ENCODE measurements at places on chromosomes 11 and 22.
A peak's percentile ranks its signal among the peaks of the same experiment; 100 is the strongest.

- DNase-seq = no peak
These were observed 4.3 kb upstream of the NRIP3 start for GRCh38 chr11:9008011-9008550.

GRCh38 chr11:62832336-62833234, at the start of gene TEX54:
TEX54 (minus strand) TSS chr11:62832841.
- DNase-seq = peak; percentile 47

GRCh38 chr11:120613264-120614226, 102.0 kb downstream of the GRIK4 start:
- no peak for DNase-seq

DNA sequence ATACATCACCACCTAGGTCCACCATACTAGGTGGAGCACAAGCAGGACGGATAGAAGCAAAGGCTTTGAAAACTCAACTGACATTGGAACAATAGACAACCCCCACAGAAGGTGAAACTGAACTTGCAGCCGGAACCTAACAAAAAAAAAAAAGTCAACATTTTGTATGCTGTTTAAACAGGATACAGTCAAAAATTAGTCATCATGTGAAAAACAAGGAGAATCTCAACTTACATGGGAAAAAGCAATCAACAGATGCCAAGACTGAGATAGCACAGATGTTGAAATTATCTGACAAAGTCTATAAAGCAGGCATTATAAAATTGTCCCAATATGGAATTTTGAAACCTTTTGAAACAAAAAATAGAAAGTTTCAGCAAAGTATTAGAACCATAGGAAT, 123.8 kb downstream of the RAB38 start:
- peak; percentile 50 for DNase-seq

DNA sequence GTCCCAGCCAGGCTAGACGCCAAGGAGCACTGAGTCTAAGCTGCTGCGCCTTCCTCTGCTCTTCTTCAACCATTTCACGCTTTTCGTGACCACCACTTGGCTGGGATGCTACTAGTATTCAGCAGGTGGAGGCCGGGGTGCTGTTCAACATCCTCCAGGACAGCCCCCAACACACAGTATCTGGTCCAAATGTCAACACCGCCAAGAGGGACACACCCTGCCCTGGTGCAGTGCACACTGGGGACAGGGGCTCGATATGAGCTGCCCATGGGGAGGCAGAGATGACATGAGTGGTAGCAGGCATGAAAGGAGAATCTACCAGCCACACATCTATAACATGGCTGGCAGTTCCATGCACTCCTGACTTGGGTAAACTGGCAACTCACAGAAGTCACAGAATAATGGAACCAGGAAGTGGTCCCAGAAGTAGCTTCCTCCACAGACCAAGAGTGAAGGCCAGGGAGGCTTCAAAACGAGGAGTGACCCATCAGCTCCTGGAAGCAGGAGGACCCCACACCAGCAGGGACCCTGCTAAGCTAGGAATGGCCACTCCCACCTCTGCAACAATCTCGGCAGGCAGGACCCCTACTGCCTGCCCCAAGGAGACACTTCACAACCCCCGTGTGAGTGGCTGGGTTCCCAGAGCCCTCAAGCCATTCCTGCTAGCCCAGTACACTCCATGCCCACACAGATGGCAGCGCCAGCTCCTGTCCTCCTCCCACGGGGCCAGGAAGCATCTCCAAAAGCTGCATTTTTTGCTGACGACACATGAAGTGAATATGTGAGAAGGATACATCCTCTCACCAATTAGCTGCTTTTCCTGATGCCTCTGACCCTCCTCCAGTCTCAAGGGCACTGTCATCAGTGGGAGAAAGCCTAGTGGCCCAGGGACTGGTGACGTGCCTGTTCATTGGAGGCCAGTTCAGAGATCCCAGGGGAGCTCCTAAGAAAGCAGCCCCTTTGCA, 78.8 kb downstream of the DGCR2 start:
- DNase-seq = peak; percentile 16

DNA sequence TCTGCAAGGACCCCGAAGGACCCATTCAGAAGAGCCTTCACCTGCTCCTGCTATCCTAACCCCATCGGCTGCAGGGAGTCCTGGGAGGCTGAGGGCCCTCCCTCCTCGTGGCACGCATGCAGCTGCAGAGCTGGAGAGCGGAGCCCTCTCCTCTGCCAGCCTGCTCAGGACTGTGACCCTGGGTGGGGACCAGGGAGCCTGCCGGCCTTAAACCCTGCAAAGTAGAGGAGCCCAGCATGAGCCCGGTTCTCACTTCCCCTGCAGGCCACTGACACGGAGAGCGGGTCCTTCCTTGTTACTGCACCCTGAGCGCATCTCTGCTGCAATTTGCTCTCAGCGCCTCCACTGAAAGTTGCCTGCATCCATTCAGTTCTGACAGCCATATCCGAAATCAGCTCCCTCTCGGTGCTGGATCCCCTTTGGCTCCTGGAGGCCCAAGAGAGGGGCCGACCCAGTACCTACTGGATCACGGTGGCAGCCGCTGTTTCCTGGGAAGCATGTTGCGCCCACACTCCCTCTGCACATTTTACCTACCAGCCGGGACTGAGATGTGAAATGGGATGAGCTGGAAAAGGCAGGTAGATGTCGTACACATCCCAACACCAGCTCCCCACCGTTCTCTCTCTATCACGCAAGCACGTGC, 312.1 kb downstream of the NTM start:
- DNase-seq = no peak

- DNase-seq = no peak
These were observed 37.0 kb downstream of the KIAA1671 start for GRCh38 chr22:24989541-24989951.

DNA sequence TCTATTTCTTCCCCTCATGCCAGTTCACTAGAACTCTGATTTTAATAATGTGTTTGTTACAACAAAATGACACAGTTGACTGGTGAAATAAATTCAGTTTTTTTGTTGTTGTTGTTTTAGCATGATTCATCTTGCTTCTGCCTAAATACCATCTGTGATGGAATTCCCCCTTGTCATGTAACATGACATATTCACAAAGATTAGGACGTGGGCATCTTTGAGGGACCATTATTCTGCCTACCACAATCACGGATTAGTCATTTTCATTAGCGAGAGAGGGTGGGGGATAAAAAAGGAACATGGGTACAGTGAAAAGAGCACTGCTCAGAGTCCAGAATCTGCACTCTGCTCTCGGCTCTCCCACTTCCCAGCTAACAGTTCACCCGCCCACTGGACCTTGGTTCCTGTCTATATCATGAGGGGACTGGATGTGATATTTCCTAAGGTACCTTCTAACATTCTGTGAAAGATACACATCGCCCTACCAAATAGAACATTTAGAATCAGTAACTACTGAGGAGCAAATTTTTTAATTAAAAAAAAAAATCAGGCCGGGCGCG, 11.3 kb downstream of the HTATIP2 start:
- peak; percentile 37 for DNase-seq
